Activated CD4-positive, alpha-beta memory T cell treated with anti-CD3 and anti-CD28 coated beads, Interleukin-2, amount 10 ng/mL, durations not matched to agents 7 days and 5 days (primary cell): ENCODE measurements at places on chromosomes 3 and 15.

DNA sequence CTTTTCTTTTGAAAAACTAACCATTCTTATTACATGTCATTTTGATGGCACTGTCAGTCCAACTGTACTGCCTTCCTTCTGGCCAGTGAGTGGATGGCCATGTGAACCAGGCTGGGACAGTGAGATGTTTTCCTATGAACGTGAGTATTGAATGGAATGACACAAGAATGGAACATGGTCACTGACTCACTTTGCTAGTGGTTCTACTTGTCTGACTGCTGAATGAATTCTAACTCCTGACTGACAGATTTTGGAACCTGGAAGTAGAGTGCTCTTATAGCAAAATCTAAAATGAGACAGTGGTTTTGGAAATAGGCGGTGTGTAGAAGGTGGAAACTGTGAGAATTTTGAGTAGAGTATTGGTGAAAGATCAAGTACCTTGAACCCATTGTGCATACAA, 606.9 kb upstream of the KCNMB2 start:
- no peak for DNase-seq

DNA sequence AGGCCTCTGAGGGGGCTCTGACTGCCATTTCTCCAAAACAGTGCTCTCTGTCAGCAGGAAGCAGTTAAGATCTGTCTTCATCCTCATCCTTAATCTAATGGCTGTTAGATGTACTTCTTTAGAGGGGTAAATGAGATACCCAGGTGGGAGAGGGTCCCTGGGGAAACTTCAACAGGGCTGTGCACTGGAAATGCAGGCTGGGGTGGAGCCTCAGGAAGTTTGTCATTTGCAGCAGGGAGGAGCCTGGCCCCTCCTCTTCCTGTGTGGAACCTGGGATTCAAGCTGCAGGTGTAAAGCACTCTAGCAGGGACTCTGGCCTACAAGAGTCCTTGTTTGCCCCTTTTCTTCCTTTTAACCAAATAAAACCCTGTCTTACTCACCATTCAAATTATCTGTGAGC, 1173.6 kb downstream of the OTOL1 start:
- DNase-seq: no peak

DNA sequence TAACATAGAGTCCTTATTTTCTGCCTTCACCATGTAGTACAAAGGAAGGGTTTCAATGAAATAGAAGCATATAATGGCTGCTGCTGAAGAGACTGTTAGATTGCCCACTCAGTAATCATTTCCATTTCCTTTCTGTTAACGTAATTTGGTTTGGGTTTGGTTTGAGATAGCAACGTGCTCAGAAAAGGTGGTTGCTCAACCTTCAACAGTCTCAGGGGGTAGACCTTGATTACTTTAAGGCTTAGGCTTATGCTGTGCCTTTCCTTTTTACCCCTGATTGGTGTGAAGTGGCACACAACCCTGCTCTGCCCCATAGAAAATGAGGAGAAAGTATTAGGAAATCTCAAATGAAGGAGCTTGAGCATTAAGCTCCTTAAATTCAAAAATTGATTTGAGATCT, 163.7 kb upstream of the TP63 start:
- DNase-seq: no peak

DNA sequence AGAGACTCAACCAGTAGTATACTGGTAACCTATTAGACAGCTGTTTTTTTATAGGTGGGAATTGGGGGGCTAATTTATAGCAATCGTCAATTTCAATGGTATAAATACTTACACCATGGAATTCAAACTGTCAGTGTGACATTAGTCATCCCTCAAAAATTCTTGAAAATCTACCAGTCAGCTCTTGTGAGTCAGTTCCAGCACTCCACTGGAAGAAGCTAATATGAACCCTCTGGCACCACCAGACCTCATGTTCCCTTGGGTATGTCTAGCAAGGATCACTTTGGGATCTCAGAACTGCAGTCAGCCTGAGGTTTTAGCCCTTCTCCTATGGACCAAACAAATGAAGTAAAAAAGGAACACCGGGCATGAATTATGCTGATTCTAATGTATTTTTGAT, 11.8 kb upstream of the UACA start:
- no peak for DNase-seq

GRCh38 chr3:88480822-88481221, 331.1 kb downstream of the C3orf38 start:
- DNase-seq: no peak
